ENCODE measurements at places on chromosomes 4 and X.

DNA sequence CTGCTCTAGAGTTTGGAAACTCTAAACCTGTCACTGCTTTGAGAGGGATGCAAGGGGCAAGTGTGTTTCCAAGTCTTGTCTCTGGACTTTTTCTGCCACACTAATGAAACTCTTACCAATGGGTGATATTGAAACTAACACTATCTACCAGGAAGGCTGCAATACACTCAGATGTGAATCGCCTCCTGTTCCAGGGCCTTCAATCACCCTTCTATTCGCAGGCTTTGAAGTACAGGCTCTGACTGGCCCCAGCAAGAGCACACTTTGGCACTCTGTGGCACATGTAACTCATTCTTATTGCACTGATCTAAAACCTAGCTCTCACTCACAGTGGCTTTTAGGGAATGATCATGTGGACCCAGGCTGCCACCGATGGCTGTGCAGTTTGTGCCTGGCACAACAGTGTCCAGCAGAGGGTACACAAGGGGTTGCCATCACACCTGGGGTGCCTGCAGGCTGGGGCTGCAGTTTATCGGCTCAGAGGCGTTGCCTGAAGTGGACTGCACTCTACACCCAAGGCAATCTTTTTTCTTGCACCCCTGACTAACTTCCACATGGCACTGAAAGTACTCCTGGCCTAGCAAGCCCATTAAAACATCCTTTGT is 210.8 kb downstream of the MGST2 start:
- no peak for DNase-seq

DNA sequence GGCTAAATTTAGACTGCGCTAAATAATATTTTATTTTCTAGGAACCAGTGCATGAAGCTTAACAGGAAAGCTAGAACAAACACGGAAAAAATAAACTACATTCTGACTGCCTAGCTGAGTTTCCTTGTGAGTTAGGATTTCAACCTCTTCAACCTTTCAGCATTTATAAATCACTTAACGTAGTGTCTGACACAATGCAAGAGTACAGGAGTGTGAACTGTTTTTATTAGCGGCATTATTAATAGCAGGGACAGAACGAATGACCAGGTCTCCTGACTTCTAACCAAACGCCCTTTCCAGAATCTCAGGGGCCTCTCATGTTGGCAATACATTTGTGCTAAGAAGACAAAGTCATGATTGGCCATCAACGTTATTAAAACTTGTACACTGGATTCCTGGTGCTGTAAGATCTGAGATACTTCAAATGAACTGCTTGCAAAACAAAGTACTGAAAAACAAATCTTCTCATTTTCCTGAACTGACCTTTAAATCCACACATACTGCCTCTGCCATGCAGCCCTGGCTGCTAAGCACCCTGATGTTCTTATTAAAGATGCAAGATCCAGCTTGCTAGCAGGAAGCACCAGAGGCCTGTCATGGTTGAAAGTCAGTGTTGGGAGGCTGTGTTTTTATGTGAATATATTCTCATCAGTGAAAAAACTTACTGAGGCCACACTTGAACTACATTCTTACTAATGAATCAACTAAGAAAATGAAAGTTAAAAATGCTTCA is 380.4 kb upstream of the CPEB2 start:
- no peak for DNase-seq

DNA sequence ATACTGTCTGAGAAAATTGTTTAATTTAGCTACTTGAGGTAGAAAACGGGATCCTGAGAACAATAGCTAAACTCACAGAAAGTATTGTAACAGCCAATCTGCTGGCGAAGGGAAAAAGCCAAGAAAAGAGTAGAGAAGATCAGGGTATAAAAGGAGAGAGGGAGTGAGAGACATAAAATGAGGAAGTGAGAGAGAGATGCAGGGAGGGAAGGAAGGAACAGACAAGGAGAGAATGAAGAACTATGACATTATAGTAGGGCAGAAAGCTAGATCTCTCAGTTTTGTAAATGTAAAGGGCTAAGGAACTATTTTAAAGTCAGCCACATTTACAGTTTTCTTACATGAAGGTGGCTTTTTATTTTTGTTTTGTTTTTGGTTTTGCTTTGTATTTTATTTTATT is 1.6 kb upstream of the GIMD1 start:
- no peak for DNase-seq

DNA sequence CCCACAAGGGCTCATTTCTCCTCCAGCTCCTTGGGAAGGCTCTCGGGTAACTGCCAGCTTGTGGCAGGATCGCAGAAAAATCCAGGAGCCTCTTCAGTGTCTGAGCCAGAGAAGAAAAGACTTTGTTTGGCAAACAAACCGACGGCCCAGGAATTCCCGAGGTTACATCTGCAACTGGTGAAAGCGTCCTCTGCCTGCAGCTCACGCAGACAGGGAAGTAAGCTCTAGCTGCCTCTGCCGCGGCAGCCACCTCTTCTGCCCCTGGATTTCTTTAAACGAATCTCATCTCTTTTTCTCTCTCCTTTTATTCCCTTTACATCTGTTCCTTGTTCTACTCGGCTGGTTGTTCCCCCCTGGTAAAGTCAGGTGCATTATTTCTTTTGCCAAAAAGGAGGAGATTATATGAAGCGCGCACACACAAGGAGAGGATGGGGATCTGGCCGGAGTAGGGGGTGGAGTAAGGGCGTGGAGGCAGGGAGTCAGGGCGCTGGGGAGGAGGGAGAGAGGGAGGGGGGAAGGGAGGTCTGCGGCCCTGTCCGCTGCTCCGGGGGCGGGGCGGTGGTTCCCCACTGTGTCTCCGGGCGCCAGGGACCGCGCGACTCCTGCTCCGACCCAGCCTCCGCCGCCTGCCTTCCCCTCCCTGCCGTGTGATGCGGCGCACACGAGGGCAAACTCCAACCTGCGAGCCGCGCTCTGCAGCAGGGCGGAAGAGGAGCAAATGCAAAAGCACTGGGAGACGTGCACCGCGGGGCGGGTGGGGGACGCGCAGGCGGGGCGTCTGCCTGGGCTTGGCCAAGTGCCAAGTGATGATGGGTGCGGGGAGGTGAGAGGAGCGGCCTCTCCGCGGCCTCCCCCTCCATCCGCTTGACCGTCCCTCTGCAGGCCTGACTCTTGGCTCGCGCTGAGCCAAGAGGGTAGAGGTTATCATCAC is at the start of gene DCHS2:
Gene DCHS2 (minus strand): TSS at position 459 of the 931 bp plus-strand sequence. CDS start 444 bp downstream, at position 15.
- peak; percentile 53 for DNase-seq

GRCh38 chr4:107824350-107825071 is at the start of gene SGMS2:
SGMS2 (plus strand) TSS chr4:107824932; CDS start chr4:107895554, 70,622 bp downstream.
- peak; percentile 49 for DNase-seq

- no peak for DNase-seq
These were observed 119.2 kb downstream of the CORIN start for GRCh38 chr4:47718696-47719095.

GRCh38 chr4:85759388-85759787 is 284.4 kb downstream of the ARHGAP24 start:
- DNase-seq = no peak

GRCh38 chr4:113157086-113157857 is 107.8 kb downstream of the ANK2 start:
- DNase-seq = no peak

- peak; percentile 48 for DNase-seq
These were observed at the start of gene BEX3 for GRCh38 chrX:103376118-103376978. BEX3 (plus strand) TSS chrX:103376538; CDS start chrX:103377522, 984 bp downstream.

- no peak for DNase-seq
These were observed 76.6 kb upstream of the CBLL2 start for GRCh38 chrX:22196149-22196548.

DNA sequence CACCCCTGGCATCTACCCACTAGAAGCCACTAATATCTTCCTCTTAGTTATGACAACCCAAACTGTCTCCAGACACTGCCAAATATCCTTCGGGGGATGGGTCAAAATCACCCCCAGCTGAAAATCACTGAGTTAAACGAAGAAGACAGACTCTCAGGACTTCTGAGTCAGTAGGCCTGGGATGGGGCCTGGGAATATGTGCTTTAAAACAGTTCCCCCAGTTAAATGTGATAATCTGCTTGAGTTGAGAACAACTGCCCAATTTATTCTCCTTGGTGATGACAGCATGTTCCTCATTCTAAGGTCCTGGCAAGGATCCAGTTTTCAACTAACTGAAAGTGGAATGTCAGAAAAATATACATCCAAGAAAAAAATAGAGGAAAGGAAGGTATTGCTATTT is 52.4 kb downstream of the CBLL2 start:
- DNase-seq = no peak

DNA sequence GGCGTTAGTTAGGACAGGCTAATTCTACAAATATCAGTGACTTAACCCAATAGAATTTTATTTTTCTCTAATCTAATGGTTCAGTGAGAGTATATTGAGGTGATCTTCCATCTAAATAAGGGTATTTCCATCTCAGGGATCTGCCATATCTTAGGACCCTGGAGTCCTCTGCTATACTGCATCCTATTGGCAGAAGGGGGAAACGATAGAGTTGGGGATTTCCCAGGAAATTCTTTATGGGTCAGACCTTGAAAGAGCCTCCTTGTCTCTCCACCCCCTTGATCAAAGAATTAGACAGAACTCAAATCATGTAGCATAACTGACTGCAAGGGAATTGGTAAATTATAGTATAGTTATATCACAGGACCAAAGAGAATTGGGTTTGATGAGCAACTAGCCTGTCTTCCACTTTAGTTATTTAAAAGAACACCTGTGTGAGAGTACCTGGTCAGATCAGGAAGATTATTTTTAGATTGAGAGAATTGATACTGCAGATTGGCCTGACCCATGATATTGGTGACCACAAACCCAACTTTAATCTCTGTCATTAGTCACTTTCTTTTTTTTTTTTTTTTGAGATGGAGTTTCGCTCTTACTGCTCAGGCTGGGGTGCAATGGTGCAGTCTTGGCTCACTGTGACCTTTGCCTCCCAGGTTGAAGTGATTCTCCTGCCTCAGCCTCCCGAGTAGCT is 25.6 kb downstream of the SMARCA5 start:
- no peak for DNase-seq

DNA sequence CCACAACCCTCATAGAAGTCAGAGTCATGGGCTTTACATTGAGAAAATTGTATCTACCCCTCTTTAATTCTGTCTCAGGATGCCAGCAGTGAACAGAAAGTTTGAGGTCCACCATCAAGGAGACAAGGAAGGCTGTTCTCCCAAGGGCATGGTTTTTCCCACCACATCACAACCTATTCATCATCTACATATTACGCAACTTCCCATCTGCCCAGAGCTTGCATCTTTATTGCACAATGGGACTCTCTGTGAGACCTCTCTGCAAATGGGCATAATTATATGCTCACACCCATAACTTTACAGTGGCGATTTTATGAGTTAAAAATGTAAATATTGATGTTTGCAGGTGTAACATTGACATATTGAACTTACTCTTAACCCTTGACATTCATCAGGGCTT is 38.9 kb downstream of the PAGE2 start:
- DNase-seq = no peak

- no peak for DNase-seq
These were observed 30.3 kb downstream of the XG start for GRCh38 chrX:2782171-2782570.

DNA sequence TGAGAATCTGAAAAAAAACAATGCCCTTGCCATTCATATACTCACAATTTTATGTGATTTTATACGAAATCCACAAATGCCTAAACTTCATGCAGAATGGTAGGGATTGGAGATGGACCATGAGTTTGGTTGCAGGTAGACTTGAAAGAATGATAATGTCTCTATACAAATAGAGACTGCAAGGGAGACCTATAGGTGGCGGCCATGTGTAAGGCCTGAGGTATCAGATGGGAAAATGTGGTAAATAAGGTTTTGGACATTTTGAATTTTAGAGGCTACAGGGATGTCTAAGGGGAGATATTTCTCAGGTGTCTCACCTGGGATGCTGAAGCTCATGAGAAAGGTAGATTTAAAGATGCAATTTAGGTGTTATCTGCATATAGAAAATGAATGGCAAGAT is 78.0 kb downstream of the GABRB1 start:
- DNase-seq = no peak

GRCh38 chrX:100663642-100664041 is 19.6 kb downstream of the SRPX2 start:
- DNase-seq = no peak

- no peak for DNase-seq
These were observed 43.7 kb downstream of the PSAPL1 start for GRCh38 chr4:7390906-7391636.

DNA sequence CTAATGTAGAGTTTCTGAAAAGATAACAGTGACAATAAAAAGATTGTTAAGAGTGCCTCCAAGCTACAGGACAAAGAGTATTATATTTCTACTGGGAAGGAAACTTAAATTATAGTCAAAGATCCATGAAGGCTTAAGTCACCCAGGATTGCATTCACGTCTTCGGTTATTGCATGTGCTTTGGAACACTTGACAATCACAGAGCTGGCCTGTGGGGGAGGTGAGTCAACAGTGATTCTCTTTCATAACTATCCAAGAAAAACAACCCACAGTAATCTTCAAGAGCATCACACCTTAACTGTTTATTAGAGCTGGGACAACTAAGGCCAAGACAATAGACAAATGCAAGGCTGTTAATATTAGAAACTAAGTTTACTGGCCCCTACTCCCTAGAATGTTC is 40.3 kb downstream of the PDGFC start:
- no peak for DNase-seq

- DNase-seq = no peak
These were observed 185.6 kb upstream of the S100G start for GRCh38 chrX:16464369-16464768.

DNA sequence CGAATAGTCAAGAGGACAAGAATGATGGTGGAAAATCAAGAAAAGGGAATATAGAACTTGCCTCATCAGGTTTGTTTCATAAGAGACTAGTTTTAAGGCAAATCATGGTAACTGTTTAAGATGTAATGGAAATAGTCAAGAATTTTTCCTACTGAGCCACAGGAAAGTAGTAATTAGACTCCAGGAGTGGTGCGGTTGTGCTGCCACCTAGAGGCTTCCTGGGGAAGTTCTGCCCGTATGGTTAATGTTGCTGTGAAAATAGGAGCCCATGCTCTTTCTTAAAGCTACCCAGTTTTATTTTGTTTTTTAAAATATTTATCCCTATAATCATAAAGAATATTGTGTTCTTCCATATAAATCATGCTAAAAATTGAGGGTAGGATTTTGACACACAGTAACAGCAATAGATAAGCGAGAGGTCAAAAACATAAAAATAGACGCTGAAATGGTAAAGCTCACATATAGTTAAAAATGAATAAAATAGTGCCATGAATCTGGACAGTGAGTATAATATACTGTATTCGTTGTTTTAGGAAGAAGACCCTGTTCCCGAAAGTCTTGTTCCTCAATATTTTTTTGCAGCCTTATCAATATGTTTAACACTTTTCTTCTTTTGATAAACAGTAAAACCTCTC is 87.0 kb downstream of the PHOX2B start:
- peak; percentile 39 for DNase-seq

GRCh38 chr4:182280436-182281111 is 37.4 kb downstream of the TENM3 start:
- no peak for DNase-seq

GRCh38 chrX:16394290-16394689 is 227.0 kb downstream of the MAGEB17 start:
- DNase-seq = no peak

- DNase-seq = no peak
These were observed 96.0 kb upstream of the PPP2R3B start for GRCh38 chrX:482702-483203.

All from activated naive CD8-positive, alpha-beta T cell treated with anti-CD3 and anti-CD28 coated beads, Interleukin-2, amount 10 ng/mL, durations not matched to agents 7 days and 5 days (primary cell).